Islet precursor cell (in vitro differentiated cells): ENCODE measurements at places on chromosomes 16 and 17.

- no peak for DNase-seq
These were observed 13.9 kb downstream of the ITPRIPL2 start for GRCh38 chr16:19127674-19128131.

DNA sequence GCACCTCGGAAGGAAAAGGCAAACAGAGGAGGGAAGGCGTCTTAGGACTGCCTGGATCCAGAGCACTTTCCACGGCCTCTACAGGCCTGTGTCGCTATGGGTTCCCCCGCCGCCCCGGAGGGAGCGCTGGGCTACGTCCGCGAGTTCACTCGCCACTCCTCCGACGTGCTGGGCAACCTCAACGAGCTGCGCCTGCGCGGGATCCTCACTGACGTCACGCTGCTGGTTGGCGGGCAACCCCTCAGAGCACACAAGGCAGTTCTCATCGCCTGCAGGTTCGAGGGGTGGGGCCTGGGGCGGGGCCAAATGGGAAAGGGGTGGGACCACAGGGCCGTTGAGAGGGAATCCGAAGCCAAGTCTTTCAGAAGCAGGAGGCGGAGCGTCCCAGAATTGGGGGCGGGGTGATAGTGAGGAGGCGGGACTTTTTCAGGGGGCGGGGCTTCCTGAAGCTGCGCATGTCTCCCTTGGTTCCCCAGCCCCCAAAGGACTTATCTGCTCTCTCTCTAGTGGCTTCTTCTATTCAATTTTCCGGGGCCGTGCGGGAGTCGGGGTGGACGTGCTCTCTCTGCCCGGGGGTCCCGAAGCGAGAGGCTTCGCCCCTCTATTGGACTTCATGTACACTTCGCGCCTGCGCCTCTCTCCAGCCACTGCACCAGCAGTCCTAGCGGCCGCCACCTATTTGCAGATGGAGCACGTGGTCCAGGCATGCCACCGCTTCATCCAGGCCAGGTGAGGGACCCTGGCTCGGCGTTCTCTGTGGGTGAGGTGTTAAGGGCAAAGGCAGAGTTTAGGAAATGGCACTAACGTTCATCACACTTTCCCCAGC is 939 bp downstream of the BCL6B start:
- peak; percentile 98 for DNase-seq

- no peak for DNase-seq
These were observed 2.8 kb downstream of the PRKCB start for GRCh38 chr16:23838485-23839142.

DNA sequence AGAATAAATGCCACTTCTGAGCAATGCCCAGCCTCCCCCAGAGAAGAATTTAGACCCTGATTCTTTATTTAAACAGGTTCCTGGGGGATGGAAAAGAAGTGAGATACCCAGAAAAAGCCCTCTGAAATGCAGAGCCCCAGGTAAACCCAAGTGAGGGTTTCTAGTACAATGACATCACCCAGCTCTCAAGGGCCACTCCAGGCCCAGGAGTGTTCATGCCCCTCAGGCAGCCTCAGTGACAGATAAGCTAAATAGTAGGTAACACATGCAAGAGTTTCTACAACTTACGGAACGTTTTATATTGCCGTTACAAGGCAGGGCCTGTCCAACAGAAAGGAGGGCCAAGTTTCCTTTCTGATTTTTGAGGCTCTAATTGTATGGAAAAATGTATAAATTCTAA is 683.7 kb upstream of the SALL1 start:
- no peak for DNase-seq

DNA sequence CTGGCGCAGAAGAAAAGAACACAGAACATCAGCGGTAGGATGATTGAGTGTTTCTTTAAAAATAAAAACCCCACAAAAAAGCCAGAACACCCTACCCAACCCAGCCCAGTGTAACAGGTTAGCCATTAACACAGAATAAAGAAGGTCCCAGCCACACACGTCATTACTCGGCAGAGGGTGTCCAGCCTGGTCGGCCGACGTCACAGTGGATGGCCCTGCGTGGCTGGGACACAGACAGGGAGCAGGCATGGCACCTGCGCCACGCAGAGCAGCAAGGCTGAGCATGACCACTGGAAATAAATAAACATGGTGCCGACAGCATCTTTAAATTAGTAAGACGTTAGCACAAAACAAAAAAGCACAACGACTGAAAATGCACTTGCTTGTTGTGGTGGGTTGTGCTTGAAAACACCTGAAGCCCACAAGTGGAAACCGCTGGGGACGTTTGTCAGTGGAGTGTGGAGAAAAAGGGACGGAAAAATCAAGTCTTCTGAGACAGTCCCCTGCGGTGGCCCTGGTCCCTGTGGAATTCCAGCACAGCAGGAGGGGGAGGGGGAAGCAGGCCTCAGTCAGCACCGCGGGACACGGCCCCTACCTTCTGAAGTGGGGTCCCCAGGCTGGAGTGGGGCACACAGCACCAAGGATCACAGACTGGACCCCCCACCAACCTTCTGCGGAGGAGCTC is 39.2 kb downstream of the SLC7A5 start:
- no peak for DNase-seq

DNA sequence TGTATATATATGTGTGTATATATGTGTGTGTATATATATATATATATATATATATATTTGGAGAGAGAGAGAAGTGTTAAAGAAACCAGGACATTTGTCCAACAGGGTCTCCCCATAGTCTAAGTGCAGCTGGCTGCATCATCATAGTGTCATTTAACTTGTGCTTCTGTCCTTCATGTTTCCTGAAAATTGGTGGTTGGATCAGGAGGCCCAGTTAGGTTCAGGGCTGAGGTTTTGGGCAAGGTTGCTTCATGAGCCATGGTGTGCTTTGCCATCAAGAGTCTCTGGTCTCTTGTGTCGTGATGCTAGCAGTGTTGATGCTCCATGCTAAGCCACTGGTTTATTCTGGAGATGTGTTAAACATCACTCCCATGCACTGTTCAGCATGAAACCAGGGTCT is 85.3 kb downstream of the C16orf95 start:
- no peak for DNase-seq

- no peak for DNase-seq
These were observed 31.5 kb downstream of the NME2 start for GRCh38 chr17:51197754-51198153.

GRCh38 chr17:14303343-14304221 is 2.7 kb downstream of the HS3ST3B1 start:
- DNase-seq, result peak; percentile 66

GRCh38 chr17:29565643-29566472 is 979 bp downstream of the ABHD15 start:
- DNase-seq, result peak; percentile 82

- DNase-seq, result no peak
These were observed 81.6 kb upstream of the CHMP6 start for GRCh38 chr17:80910043-80910442.

- DNase-seq, result no peak
These were observed 69.0 kb downstream of the MRM3 start for GRCh38 chr17:850851-851763.

- DNase-seq, result no peak
These were observed 1.3 kb upstream of the PSMB3 start for GRCh38 chr17:38751144-38751807.
